ENCODE measurements at places on chromosomes 7 and 10.

GRCh38 chr10:15144788-15145187, 23.7 kb downstream of the NMT2 start:
- DNase-seq: no peak

- peak; percentile 26 for DNase-seq
Observed at GRCh38 chr10:26367771-26368170, 70.4 kb upstream of the APBB1IP start.

- no peak for DNase-seq
Observed at GRCh38 chr7:27128034-27128433, 2.5 kb downstream of the HOXA4 start.

DNA sequence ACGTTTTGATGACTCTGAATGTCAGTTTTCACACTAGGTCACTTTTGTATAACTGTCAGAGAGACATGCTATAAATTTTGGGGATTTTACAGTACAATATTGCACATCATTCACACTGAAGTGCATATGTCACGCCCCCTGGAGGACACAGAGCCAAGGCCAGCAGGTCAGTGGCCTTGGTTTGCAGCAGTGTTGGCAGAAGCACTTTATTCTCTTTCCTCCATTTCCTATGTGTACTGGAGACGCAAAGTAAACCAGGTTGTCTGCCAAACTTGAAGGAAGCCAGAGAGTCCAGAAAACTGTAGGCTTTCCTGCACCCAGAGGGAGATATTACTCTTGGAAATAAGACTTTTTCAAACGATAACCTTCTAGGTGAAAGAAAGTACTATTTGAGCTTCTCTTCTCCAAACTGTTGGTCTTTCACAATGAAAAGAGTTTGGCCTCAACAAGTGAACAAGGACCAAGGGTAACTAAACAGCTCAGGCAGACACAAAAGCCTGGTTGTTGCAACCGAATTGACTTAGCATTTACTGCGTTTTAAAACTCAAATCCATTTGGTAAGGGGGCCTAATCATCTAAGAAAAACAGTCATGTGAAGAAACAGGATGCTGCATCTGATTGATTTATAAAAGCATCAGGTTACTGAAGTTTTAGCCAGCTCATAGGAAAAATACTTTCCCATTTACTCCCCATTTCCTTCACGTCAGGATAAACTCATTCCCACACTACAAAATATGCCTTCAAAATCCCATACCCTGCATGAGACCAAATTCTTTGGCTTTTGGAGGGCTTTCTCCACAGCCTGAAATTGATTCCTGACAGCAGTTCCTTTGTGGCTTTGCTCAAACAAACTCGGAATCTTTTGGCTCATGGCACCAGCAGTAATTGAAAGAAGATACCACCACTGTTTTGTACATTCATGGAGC, 83.0 kb upstream of the SEC61G start:
- no peak for DNase-seq

GRCh38 chr10:78541481-78542140, 507.9 kb downstream of the RPS24 start:
- DNase-seq: no peak

DNA sequence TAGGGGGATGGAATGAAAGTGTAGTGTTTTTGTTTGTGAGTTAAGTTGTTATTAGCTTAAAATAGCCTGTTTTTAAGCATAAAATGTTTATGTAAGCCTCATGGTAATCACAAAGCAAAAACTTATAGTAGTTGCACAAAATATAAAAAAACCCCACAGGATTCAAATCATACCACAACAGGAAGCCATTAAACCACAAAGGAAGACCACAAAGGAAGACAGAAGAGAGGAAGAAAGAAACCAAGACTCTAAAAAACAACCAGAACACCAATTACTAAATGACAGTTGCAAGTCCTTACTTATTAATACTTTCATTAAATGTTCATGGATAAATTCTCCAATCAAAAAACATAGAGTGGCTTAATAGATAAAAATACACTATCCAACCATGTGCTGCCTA, 63.6 kb downstream of the ANKRD7 start:
- peak; percentile 15 for DNase-seq

DNA sequence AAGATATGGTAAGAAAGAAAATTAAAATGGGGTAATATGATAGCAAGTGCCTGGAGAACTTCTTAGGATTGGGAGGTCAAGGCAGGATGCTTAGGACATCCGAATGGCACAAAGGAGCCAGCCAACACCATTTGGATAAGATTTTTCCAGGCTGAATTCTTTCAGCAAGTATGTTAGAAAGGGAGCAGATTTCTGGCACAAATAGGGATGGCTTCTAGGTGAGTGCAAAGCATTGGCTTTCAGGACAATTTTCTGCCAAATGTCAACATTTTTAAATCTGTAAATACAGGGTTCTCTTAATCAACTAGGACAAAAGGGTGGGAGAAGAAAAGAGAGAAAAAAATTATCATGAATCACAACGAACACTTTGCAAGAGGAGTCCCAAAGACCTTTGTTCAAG, 409.1 kb downstream of the GPAM start:
- DNase-seq: no peak

- no peak for DNase-seq
Observed at GRCh38 chr10:102648269-102648888, 4.1 kb downstream of the TRIM8 start.

DNA sequence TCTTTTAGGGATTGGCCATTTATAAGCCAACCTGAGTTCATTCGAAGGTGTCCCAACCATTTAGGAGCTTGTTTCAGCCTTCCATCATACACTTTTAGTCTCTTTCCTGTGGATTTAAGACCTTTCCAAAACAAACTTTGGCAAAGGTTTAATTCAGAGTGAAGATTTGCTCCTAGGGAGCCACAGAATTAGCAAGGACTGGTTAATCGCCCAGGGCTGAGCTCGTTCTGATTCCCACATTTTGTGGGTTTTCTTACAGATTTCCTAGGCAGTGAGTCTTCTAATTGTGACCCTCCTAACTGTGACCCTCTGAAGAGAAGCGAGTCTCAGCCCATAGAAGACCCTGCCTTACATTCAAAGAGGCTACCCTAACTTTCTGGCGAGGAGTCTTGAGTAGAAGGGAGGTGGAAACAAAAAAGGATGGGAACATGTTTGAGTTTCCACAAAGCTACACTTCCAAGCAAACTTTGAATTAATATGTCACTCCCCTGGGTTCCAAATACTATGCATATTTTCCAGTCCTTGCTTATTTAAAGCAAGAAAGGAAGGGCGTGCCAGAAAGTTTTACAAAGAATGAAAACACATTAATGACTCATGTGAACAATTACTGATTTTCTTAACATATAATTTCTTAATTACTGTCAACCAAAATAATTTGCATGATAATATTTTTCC, 118.3 kb downstream of the ARID5B start:
- no peak for DNase-seq

- no peak for DNase-seq
Observed at GRCh38 chr10:47184724-47185330, 115.2 kb upstream of the GDF10 start.

DNA sequence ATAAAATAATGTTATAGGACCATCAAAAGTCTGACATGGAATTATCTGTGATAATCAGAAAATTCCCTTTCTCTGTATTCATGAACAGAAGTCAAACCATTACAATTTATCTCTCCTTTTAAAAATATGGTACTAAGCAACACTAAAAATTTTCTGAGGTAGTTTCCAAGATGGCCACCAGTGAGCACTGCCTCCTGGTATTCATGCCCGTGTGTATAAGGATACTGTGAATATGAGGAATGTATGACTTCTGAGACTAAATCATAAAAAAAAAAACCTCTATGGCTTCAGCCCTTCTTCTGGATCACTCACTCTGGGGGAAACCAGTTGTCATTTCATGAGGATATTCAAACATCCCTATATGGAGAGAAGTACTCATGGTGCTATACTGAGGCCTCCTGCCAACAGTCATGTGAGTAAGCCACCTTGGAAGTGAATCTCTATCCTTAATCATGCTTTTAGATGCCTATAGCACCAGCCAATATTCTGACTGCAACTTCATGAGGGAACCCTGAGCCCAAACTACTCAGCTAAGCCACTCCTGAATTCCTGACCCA, 41.1 kb downstream of the SIRT1 start:
- no peak for DNase-seq

DNA sequence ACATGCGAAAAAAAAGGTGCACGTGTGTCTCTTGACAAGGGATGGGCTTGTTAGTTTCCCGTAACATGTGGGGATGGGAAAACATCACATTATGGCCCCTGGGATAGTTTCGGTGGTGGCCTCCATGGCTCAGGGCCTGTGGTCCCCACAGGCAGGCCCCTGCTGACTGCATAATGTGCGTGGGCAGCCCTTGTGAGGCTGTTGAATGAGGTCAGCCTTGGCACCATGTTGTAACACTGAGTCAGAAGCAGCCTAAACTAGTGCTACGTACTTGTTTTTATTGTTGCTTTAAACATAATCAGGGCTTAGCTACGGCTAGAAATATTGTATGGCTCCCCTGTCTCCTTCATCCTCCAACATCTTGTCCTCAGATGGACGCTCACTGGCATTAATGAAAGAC, 80.6 kb downstream of the BEND7 start:
- no peak for DNase-seq

- DNase-seq: no peak
Observed at GRCh38 chr7:104878577-104878976, 135.4 kb upstream of the KMT2E start.

GRCh38 chr7:142181211-142181610, 69.7 kb downstream of the MGAM2 start:
- no peak for DNase-seq

GRCh38 chr10:131929122-131929845, 28.5 kb downstream of the PPP2R2D start:
- DNase-seq: peak; percentile 27

GRCh38 chr7:140055833-140056232, 6.9 kb downstream of the PARP12 start:
- DNase-seq: no peak

DNA sequence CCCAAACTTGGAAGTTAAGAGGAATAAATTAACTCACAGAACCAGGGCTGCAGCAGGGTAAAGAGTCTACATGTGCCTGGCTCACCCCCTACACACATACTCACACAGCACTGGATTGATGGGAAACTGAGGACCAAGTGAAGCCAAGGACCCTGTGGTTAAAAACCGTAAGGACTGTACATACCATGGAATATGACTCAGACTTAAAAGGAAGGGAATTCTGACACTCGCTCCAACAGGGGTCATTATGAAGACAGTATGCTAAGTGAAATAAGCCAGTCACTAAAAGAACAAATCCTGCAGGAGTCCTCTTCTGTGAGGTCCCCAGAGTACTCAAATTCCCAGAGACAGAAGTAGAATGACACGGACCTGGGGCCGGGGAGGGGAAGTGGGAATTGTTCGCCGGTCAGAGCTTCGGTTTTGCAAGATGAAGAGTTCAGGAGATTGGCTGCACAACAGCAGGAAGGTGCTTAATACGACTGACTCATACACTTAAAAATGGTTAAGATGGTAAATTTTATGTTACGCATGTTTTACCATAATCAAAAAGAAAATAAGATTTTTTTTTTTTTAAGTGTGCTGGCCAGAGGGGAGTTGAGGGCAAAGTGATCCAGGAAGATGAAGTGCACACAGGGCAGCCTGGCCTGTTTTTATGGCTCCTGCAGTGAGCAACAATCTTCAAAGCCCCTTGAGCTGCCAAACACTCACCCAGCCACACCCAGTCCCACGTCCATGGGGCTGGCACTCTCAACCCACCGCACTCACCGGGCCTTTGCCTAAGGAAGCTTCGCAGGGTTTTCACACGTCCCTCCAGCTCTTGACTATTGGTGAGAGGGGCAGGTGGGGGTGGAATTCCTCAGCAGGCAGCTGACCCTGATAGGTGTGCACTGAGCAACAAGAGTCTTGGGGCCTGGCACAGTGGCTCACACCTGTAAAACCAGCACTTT, 26.4 kb downstream of the DRGX start:
- DNase-seq: no peak

GRCh38 chr7:128757203-128757602, 18.0 kb downstream of the CALU start:
- DNase-seq: no peak

- no peak for DNase-seq
Observed at GRCh38 chr10:91104193-91105041, 116.0 kb upstream of the PCGF5 start.
